ENCODE measurements at places on chromosomes 7 and 10. TPM values are rescaled to one million over a fixed set of nuclear protein-coding genes. Genes with fewer than 3 reads are reported as not detected.

- no peak for DNase-seq
Observed at GRCh38 chr7:70486977-70487376, 645.0 kb upstream of the GALNT17 start.

SLC18A3 gene
- not detected for total RNA-seq

NPY gene
- not detected for total RNA-seq

- DNase-seq, result peak; percentile 61
Observed at GRCh38 chr7:45136106-45137060, 21.2 kb upstream of the RAMP3 start.

GRCh38 chr7:151083071-151083823 is at the start of gene TMUB1:
Gene TMUB1 (minus strand): TSS chr7:151083493. CDS start chr7:151082563, 930 bp downstream.
- peak; percentile 89 for DNase-seq

GRCh38 chr10:130567436-130567835 is 431.2 kb downstream of the GLRX3 start:
- DNase-seq, result no peak

DNA sequence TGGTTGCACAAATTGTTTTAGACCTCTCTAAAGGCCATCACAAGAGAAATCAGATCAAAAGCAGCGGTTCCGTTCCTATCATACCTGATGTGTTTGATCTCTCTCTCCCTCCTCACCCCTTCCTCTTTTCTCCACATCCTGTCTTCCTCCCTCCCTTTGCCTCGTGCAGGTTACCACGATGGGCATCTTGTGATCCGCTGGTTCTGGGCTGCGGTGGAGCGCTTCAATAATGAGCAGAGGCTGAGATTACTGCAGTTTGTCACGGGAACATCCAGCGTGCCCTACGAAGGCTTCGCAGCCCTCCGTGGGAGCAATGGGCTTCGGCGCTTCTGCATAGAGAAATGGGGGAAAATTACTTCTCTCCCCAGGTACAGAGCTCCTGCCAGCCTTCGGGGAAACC is 28.5 kb upstream of the STK17A start:
- DNase-seq, result no peak

DNA sequence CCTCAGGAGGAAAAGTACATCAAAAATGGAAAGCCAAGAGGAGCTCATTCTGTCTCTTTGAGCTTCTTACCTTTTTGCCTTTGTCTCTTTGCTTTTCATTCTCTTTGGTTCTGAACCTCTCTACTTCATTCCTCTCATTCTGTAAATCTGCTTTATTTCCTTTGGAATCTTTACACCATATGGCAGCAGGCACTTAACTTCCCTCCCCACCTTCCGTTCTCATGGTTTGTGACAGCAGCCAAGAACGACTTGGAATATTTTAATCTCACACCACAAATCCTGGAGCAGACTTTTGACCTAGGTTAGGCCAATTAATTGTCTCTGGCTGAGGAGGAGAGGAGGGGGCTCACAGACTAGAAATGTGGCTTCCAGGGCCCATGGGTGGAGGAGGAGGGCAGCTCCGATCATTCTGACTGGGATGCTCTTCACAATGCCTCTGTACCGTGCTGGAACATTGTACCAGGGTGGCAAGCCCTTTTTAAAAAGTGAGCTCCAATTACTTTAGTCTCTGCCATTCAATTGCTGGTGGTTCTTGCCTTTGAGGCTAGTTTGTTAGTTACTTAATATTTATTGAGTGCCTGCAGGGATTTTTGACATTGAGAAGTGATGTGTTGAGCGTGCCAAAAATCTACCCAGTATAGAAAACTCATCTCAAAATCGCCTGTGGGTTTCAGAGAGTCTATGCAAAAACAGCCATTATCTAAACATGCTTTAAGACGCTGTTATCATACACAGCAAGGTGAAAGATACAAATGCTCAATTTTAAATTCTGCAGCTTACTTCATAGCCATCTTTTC is 386.6 kb downstream of the DPP6 start:
- DNase-seq, result no peak

Data from activated naive CD8-positive, alpha-beta T cell treated with anti-CD3 and anti-CD28 coated beads, Interleukin-2, amount 10 ng/mL, durations not matched to agents 7 days and 5 days (primary cell).